RWPE1 (cell line): ENCODE measurements at places on chromosomes 1 and 21.

DNA sequence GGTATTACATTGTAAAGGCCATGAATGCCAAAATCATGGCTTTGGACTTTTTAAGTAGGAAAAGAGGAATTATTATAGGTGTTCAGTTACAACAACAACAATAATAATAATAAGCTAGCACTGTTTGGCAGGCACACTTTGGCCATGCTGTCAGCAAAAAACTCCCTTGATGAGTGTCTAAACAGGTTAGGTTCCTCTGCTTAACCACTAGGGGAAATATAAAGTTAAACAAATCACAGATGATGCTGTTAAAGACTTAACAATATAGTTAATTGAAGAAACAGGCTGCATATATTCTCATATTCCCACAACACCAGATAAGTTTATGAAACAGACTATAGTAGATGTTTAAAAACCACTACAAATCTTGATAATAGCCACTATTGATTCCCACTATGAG lies 46.4 kb downstream of the RGS21 start:
- no peak for DNase-seq

DNA sequence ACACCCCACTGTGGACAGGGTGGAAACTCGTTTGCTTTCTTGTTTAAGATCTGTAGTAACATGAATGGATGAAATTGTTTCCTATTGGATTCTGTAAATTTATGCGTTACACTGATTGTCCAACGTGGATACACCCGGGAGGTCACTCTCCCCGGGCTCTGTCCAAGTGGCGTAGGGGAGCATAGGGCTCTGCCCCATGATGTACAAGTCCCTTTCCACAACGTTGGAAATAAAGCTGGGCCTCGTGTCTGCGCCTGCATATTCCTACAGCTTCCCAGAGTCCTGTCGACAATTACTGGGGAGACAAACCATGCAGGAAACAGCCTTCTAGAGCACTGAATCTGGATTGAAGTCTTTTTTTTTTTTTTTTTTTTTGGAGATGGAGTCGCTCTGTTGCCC lies 1.4 kb downstream of the RCC1 start:
- no peak for DNase-seq

- DNase-seq, result no peak
Observed at GRCh38 chr1:7333620-7334019, 437.5 kb upstream of the VAMP3 start.

- no peak for DNase-seq
Observed at GRCh38 chr1:166721145-166721544, 118.1 kb upstream of the POGK start.

DNA sequence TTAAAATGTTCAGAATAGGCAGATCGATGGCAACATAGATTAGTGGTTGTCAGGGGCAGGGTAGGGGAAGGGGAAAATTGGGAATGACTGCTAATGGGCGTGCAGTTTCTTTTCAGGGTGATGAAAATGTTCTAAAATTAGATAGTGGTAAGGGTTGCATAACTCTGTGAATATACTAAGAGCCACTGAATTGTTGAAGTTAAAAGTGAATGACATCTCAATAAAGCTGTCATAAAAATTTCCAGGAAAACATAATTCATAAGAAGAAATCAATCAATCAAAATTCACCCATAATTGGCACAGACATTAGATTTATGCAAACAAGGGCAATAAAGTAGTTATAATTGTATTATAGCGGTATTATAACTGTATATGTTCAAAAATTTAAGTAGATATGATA lies 228.2 kb downstream of the PCP4 start:
- no peak for DNase-seq

- no peak for DNase-seq
Observed at GRCh38 chr1:151822404-151822803, 9.2 kb downstream of the RORC start.

GRCh38 chr1:45508295-45509151 lies 8.4 kb downstream of the MMACHC start:
- no peak for DNase-seq

DNA sequence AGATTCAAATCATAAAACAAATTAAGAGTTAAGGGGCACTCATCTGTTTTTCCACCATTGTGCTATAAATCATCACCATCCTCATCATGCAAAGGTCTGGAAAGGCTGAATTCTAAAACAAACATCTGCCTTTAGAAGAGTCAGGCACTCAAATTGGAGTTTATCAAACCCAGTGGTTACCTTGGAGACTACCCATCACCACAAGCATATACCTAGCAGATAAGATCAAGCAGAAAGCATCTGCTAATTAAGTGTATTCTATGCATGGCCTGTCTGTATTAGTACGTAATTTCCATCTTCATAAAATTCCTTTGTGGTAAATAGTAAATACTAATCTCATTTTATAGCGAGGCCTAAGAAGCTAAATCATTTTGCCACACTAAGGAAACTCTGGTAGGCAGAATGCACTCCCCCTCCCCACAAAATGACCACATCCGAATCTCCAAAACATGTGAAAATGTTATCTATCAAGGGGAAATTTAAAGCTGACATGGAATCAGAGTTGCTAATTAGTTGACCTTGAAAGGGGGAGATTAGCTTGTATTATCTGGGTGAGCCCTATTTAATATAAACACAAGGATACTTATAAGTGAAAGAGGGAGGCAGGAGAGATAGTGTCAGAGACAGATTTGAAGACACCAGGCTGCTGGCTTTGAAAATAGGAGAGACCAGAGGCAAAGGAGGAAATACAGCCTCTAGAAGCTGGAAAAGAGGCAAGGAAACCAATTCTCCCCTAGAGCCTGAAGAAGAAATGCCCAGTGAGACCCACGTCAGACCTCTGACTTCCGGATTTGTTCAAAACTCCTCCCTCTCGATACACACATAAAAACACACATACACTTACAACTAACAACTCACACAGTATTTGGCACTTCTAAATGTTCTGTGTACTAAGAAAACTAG lies 23.2 kb downstream of the ARID4B start:
- no peak for DNase-seq

DNA sequence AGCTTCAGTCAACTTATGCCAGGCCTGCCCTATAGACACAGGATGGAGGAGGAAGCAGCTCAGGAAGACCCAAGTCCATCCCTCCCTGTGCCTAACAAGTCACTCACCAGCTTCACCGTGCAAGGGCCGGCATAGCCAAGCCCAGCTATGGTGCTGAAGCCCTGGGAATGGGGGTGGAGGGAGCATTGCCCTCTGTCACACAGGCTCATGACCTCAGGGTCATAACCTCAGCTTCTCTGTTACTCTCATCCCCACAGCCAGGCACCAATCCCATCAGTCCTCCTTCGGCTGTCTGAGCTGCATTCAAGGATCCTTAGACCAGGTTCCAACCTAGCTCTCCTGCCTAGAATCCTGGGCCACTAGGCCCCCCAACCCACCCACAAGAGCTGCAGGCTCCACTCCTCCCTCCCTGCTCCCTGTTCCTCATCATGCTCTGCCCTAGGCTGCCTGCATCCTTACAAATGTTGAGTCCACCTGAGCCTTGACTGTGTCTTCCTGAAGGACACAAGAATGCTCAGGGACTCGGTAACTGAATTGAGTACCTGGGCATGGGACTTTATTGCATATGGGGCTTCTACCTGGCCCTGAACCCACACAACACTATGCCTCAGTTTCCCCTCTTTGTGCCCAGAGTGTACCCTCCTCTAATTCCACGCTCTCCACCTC lies 1.7 kb downstream of the CD244 start:
- DNase-seq, result no peak

GRCh38 chr21:41095983-41096382 lies 72.0 kb upstream of the BACE2 start:
- no peak for DNase-seq

- no peak for DNase-seq
Observed at GRCh38 chr21:43716376-43717165, 2.4 kb upstream of the PDXK start.
